ENCODE measurements at places on chromosomes 11 and 22.

GRCh38 chr11:45145379-45146071, 914 bp upstream of the PRDM11 start:
- no peak for DNase-seq

DNA sequence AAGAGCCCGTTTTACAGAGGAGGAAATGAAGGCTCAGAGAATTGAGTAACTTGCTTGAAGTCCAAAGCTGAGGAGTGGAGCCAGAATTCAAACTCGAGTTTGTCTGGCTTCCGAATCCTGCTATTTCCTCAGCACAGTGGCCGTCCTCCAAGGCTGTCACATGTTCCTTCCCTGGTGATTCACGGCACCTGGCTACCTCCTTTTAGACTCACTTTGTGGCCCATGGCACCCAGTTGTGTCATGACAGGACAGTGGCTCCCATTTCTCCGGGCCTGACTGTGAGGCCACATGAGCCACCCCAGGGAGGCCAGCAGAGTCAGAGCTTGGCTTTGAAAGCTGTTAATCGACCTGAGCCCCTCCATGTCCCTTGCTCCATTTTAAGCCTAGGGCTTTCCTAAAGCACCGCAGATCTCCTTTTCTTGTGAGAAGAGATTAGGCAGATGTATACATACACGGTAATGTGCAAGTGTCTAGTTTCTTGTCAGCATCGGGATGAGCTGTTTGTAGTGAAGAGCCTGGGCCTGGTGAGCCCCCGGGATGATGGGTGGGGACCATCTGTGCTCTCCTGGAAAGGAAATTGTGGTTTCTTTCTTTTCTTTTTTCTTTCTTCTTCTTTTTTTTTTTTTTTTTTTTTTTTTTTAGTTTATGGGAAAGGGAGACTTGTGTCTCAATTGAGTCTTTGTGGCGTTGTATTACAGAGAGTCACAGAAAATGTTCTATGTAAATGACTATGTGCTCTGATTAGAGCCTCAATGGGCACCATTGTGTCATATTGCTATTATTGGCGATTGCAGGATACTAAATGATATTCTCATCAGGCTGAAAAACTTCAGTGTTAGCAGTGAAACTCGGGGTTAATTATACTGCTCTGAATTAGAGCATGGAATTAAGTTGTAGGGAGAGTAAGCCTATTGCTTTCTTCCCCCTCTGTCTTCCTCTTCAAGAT, 54.8 kb downstream of the PTPRJ start:
- peak; percentile 82 for DNase-seq

DNA sequence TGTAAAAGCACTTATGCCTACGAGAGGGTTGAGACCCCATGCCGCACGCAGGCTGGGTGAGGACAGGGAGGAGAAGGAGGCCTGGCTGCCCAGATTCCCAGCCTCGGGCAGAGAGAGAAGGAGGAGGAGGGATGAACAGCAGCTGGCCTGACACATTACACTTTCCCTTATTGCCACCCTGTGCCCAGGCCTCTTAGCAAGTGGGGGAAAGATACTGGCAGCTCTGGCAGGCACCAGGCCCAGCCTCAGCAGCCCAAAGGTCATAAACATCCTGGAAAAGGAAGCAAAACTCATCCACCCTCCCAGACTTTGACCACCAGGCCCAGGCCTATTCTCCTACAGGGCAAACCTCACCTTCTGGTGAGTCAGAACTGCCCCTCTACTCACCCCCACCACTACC, 4.7 kb downstream of the PLAAT3 start:
- no peak for DNase-seq

- DNase-seq, result no peak
Measured at GRCh38 chr22:49585461-49586243, 242.0 kb downstream of the BRD1 start.

GRCh38 chr11:79062814-79063762, 377.7 kb downstream of the TENM4 start:
- peak; percentile 77 for DNase-seq

DNA sequence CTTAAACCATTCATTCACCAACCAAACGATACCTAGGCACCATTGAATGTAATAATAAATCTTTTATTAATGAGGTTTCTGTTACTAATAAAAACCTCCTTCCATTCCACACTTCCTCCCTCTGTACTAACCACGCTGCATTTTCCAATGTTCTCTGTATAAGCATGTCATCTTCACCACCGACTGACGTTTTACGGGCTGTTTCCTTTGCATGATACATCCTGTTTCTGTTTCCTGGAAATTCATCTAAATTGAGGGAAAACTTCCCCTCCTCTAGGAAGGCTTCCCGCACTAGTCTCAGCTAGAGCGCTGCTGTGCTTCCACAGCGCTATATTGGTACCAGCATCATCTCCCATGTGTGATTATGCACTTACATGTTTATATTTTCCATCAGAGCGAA, 2.1 kb downstream of the OR4D10 start:
- no peak for DNase-seq

GRCh38 chr11:10930972-10931760, 73.3 kb upstream of the ZBED5 start:
- peak; percentile 87 for DNase-seq

DNA sequence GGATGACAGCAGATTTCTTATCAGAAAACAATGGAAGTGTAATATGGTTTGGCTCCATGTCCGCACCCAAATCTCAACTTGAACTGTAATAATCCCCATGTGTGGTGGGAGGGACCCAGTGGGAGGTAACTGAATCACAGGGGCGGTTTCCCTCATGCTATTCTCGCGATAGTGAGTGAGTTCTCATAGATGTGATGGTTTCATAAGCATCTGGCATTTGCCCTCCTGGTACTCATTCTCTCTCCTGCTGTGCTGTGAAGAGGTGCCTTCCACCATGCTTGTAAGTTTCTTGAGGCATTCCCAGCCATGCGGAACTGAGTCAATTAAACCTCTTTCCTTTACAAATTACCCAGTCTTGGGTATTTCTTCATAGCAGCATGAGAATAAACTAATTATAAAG, 81.0 kb upstream of the SCUBE2 start:
- no peak for DNase-seq

- no peak for DNase-seq
Measured at GRCh38 chr11:125960771-125961170, 14.9 kb downstream of the VSIG10L2 start.

- no peak for DNase-seq
Measured at GRCh38 chr22:35064664-35065063, 1.3 kb upstream of the ISX start.

DNA sequence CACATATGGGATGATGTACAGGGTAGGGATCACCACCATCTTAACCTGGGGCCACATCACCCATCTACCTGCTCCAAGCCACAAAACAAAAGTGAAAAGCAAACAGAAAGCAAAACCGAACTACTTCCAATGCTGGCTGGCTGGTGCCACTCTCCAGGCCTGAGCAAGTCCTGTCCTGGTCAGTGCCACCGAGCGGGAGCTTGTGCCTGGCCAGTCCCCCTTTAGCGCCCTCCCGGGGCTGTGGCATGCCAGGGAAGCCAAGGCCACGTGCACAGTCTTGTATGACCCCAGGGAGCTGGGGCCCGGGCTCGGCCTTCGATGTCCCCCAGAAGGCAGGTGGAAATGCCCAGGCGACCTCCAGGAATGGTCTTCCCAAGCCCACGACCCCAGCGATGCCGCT, 17.9 kb upstream of the NAP1L4 start:
- no peak for DNase-seq
